ENCODE measurements at places on chromosomes 1 and 21. TPM values are rescaled to one million over a fixed set of nuclear protein-coding genes. Genes with fewer than 3 reads are reported as not detected.

DNA sequence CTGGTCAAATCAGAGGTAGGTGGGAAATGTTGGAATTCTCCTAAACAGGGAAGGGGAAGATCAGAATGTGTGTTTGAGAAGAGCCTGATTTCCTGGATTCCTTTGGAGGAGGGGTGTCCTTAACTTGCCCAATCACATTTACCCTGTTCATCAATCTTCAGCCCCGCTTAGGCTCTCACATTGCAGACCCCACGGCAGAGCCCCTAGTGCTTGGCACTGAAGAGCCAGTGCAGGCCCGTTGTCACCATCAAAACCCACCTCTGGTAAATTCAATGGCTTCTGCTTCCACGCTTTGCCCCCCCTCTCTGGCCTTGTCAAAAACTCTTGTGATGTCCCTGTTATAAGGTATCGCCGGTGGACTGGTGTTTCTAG lies 2.3 kb downstream of the AGPAT3 start:
- H3K27me3 ChIP-seq, result no peaks in the 10 kb centered on the region
- peaks cover 9% of the 10 kb centered on the region for H3K36me3 ChIP-seq
- peak overlapping the region; percentile 63 for H3K4me3 ChIP-seq
- peak overlapping the region; percentile 77 for H3K27ac ChIP-seq
- DNase-seq, result no peak

- no peaks in the 10 kb centered on the region for H3K36me3 ChIP-seq
- no peak overlapping the region for H3K27ac ChIP-seq
- peaks cover 29% of the 10 kb centered on the region for H3K27me3 ChIP-seq
- H3K4me3 ChIP-seq, result no peak overlapping the region
- peaks cover 4% of the 10 kb centered on the region for H3K4me1 ChIP-seq
Measured at GRCh38 chr1:209302779-209303568, 280.5 kb upstream of the CAMK1G start.

GRCh38 chr1:175331891-175332290 lies 139.3 kb upstream of the KIAA0040 start:
- peaks cover 34% of the 10 kb centered on the region for H3K27me3 ChIP-seq
- no peak for DNase-seq
- H3K27ac ChIP-seq, result no peak overlapping the region
- H3K36me3 ChIP-seq, result no peaks in the 10 kb centered on the region
- H3K4me3 ChIP-seq, result no peak overlapping the region
- no peaks in the 10 kb centered on the region for H3K4me1 ChIP-seq

DNA sequence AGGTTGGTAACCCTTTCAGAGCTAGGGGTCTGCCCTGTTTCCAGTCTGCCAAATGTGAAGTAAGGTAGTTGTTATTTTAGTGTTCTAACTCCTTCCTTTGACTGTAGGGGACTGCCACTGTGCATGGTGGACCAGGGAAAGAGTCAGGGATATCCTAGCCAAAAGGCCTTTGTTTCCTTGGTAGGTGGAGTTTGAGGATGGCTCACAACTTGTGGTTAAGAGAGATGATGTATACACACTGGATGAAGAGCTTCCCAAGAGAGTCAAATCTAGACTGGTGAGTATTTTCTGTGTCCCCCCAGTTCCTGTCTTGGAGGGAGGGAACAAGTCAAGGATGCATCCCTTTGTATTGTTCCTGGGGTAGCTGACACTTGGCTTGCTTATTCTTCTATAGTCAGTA lies 3.5 kb upstream of the ST3GAL3 start:
- H3K4me1 ChIP-seq, result peaks cover 7% of the 10 kb centered on the region
- no peak overlapping the region for H3K4me3 ChIP-seq
- no peaks in the 10 kb centered on the region for H3K27me3 ChIP-seq
- DNase-seq, result no peak
- H3K36me3 ChIP-seq, result peaks cover 10% of the 10 kb centered on the region

TNFRSF18 gene
- total RNA-seq, result not detected

Data from progenitor cell of endocrine pancreas (in vitro differentiated cells).